Endodermal cell (in vitro differentiated cells): ENCODE measurements at places on chromosomes 16 and 17. TPM values are rescaled to one million over a fixed set of nuclear protein-coding genes. Genes with fewer than 3 reads are reported as not detected.
A peak's percentile ranks its signal among the peaks of the same experiment; 100 is the strongest.

DNA sequence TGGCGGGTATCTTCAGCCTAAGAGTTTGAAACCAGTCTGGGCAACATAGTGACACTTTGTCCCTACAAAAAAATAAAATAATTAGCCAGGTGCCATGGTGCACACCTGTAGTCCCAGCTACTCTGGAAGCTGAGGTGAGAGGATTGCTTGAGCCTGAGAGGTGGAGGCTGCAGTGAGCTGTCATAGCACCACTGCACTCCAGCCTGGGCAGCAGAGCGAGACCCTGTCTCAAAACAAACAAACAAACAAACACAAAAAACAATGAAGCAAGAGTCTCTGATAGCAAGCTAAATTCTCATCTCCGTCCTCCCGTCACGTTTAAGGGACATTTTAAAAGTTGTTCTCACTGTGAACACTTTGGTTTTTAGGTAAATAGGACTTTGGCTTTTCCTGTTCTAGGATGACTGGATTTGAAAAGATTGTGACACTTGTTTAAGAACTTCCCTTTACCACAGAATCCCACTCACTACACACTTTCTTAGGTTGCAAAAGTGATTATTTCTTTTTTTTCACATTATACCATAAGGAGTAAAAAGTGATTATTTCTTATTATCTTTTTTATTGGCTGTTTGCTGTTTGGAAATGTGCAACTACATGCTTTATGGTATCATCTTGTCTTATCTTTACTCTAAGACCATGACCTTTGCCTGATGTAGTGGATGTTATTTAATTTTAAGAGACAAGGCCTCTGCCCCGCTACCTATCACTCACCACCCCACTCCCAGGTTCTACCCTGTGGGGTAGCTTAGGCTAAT, 4.4 kb upstream of the ERN1 start:
- peak; percentile 24 for DNase-seq

DNA sequence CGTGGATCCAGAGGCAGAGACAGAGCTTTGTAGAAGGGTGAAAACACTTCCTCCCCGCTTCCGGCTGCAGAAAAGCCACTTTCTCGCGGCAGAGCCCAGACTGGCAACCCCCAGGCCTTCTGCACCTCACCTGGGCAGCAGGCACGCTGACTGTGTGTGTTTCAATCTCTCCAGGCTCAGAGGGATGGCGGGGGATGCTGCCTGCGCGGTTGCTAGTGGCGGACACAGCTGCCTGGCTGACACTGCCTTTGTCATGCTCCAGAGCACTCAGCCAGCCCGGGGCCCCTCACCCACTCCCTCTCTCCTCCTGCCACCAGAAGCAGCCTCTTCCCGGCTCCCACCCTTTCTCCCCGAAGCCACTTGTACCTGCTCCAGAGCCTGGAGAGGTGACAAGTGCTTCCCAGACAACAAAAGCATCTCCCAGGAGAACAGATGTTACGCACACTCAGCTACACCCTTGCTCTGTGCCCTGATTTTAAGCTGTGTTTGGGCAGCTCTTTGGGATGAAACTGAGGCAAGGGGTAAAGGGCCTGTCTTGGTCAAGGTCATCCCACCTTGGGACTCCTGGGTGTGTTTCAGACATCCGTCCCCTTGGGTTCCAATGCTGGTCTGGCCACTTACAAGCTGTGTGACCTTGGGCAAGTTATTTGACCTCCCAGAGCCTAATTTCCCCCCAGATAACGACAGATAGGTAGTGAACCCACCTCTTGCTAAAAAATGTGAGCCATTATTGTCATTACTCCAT, 9.2 kb upstream of the GLIS2 start:
- DNase-seq, result peak; percentile 78

- DNase-seq, result peak; percentile 24
Observed at GRCh38 chr16:67019171-67019570, 9.8 kb upstream of the CBFB start.

DNA sequence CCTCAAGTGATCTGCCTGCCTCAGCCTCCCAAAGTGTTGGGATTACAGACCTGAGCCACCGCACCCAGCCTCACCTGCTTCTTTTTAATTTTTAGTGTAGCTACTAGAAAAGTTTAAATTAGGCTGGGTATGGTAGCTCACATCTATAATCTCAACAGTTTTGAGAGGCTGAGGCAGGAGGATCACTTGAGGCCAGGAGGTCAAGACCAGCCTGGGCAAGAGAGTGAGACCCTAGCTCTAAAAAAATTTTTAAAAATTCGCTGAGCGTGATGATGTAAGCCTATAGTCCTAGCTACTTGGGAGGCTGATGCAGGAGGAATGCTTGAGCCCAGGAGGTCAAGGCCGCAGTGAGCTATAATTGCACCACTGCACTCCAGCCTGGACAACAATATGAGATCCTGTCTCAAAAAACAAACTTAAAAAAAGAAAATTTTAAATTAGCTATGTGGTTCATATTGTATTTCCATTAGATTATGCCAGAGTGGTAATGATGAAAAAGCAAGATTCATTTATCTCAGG, 34.9 kb downstream of the TXNDC11 start:
- DNase-seq, result no peak

The FN3K gene
- 24.7 and 25.0 TPM in 2 replicates for total RNA-seq

DNA sequence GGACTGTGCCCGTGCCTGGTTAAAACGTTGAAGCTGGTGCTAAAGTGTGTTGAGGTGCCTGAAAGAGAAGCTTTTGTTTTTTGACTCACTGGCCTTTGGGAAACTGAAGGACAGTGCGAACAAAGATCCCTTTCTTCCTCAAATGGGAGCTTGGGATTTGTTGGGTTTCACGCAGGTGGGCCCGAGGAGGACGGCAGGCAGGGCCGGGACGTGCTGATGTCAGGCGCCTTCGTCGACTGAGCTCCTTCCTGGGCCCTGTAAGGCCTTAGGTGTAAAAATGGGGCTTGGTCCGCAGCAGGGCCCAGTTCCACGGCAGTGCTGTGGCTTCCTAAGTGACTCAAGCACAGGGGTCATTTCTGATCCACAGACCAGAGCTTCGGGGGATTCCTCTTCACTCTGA, 106.9 kb downstream of the BANP start:
- no peak for DNase-seq
